ENCODE measurements at places on chromosomes 7 and 10.

- peak; percentile 33 for DNase-seq
Observed at GRCh38 chr10:72048450-72049124, 39.8 kb downstream of the SPOCK2 start.

- no peak for DNase-seq
Observed at GRCh38 chr10:58414270-58415041, 29.2 kb downstream of the TFAM start.

- no peak for DNase-seq
Observed at GRCh38 chr7:143354965-143355364, 7.5 kb downstream of the FAM131B start.

DNA sequence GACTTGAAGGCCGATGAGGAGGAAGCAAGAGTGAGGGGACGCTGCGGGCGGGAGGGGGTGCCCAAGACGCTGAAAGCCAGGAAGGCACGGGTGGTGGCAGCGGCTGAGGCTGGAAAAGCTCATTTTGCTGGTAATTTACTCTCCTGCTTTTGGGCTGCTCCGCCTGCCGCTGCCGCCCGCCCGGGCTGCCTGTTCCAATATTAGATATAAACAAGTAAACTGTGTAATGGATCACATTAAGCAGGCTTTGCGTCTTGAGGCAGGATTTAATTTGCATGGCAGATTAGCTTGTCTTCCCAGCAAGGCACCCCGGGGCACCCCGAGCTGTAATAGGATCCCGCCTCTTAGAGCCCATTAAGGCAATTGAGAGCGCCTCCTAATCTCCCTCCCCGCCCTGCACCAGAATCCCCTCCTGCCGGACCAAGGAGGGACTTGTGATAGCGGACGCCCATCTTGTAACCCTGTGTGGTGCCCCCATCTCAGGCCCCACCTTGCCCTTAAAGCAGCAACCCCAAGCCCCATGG is 46.1 kb upstream of the SLF2 start:
- no peak for DNase-seq

- no peak for DNase-seq
Observed at GRCh38 chr10:23157691-23158369, 34.3 kb upstream of the PTF1A start.

- no peak for DNase-seq
Observed at GRCh38 chr10:35007858-35008301, 82.3 kb downstream of the CUL2 start.

DNA sequence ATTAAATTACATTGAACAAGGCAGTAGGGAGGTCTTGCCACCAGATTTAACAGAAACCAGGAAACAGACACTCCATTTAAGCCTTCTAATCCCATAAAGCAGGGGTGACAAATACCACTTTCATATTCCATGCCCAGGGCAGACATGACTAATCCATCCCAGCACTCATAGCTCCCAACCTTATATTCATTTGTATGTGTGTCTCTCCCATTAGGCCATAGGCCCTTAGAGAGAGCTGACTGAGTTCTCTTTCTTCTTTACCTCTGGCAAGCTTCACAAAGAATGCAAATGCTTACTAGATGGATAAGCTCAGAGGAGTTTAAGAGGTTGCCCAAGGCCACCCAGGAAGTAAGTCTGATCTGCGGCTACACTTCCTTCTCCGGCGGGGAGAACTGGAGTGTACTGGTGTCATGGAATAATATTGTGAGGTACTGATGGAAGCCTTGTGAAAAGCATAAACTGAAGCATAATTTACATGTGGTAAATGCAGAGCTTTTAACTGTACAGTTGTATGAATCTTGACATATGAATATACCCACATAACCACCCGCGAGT is 239.7 kb upstream of the HABP2 start:
- DNase-seq, result no peak

- no peak for DNase-seq
Observed at GRCh38 chr10:86691333-86692022, 23.2 kb downstream of the LDB3 start.

- no peak for DNase-seq
Observed at GRCh38 chr10:71494980-71495381, 98.3 kb downstream of the CDH23 start.

DNA sequence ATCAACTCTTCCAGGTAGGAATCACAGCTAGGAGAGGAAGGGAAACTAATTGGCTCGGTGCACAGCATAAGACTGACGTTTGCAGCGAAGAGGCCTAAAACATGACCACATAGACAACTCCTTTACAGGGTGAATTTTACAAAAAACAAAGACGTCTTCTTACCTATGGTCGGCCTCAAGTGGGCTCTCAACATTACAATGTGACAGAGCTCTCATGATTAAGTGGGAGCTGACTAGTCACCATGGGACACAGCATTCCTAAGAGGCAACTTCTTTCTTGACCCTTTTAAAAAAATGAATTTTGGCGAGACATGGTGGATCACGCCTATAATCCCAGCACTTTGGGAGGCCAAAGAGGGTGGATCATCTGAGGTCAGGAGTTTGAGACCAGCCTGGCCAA is 4.6 kb downstream of the PDIA4 start:
- DNase-seq, result no peak

DNA sequence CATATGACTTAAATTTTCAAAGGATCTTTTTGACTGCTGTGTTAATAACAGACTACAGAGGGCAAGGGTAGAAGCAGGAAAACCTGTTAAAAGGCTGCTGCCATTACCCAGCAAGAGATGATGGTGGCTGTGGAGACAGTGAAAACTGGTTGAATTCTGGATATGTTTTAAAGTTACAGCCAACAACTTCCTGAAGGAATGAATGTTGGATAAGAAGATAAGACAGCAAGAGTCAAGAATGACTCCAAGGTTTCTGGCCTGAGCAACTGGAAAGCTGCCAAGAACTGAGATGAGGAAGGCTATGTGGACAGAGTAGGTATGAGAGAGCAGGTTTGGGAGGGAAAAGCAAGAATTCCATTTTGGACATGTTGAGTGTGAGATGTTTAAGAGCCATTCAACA is 19.1 kb downstream of the CNOT4 start:
- DNase-seq, result no peak

DNA sequence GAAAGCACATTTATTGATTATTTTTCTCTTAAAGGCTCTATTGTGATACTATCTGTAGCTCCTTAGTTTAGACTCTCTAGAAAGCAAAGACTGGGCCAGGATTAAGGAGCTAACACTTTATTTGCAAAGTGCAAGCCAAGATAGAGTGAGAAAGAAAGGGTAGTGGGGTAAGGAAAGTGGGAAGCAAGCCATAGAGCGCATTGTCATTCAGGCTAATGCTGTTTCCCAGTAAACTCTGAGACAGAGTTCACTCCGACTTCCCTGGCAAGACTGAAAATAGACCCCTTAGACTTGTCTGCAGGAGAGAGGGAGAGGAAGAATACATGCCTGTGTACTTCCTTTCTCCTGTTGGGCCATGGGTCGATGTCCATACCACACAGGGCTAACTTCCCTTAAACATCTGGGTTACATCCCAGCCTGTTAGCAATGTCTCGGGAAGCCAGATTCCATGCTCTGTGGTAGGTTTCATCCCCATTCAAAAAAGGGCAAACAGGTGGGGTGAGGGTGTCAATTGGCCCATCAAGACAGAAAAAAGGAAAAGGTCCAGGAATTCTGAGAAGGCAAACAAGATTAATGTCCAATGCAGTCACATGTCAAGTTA is 875.8 kb upstream of the CELF2 start:
- DNase-seq, result no peak

- DNase-seq, result no peak
Observed at GRCh38 chr10:52517012-52517411, 202.9 kb downstream of the DKK1 start.

DNA sequence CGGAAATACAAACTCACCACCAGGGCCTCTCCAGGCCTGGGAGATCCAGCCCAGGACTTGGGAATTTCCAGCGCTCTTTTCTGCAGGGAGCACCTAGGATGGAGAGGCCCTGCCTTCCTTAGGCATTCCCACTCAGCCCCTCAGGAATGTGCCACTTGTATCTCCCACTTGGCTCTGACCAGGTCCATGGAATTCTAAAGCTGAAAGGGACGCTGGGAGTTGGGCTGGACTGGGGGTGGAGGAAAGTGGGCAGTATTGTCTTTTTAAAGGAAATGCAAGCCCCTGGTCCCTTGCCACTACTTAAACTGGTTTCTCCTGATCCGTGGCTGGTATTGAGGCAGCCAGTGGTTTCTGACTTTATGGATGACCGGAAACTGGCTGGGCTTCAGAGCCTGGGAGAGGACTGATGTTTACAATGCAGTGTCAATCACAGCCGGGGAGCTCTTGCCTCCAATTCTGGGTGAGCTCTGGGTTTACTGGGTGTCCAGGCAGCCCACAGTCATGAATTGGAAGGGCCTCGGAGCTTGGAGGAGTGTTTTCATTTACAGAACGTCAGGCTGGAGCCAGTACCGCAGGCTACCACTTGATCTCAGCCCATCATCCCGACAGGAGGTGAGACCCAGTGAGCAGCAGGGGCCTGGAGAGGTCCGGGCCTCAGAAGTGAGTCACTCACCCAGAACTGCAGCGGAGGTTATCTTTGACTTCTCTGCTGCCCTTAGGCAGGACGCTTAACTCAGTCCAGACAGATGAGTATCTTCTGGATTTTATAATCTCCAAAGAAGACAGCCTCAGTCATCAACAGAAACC is 27.3 kb downstream of the AGAP3 start:
- no peak for DNase-seq

- DNase-seq, result no peak
Observed at GRCh38 chr10:86155054-86155921, 211.3 kb downstream of the GRID1 start.

- DNase-seq, result no peak
Observed at GRCh38 chr7:131370523-131370968, 42.9 kb downstream of the MKLN1 start.

DNA sequence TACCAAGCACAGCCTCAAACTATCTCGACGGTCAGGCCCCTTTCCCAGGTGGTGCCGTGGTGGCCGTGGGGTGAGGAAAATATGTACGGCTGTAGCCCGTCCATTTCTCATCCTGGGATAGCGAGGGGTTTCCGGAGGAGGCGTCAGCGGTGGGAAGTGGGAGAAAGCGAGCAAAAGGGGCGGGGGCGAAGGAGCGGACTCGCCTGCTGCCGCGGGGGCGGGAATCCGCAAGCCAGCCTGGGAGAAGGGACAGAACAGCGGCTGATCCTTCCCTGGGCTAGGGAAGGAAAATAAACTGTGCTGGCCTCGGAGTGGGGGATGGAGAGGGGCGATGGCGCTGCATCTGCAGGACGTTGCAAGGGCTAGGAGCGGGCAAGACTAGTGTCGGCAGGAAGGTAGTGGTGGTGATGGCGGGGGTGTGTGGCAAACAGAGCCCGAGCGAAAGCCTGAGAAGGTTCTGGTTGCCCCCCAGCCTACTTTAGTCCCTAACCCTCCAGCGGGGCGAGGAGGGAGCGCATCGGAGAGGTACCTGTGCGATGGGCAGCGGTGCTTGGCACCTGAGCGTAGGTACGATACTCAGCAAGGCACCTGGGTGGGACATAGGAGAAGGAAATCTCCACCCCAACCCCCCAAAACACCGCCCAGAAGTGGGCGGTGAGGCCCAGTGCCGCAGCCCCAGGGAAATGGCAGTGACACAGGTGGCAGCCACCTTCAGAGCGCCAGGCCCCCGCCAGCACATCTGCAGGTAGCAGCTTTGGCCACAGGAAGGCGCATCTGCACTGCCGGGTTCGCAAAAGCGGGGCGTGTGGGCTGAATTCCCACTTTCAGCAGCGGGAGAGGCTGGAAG is 49.9 kb upstream of the STEAP1B start:
- no peak for DNase-seq

GRCh38 chr7:71637578-71637977 is 505.6 kb downstream of the GALNT17 start:
- no peak for DNase-seq

DNA sequence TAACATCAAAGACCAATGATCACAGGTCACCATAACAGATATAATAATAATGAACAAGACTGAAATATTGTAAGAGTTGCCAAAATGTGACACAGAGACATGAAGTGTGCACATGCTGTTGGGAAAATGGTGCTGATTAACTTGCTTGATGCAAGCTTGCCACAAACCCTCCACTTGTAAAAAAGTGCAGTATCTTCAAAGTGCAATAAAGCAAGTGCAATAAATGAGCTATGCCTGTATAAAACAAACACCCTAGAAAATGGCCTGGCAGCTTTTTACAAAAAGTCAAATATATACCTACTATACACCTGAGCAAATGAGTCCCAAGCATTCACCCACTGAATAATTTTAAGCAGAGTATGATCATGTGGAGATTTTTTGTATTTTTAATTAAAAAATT is 9.7 kb upstream of the CCDC7 start:
- DNase-seq, result no peak

DNA sequence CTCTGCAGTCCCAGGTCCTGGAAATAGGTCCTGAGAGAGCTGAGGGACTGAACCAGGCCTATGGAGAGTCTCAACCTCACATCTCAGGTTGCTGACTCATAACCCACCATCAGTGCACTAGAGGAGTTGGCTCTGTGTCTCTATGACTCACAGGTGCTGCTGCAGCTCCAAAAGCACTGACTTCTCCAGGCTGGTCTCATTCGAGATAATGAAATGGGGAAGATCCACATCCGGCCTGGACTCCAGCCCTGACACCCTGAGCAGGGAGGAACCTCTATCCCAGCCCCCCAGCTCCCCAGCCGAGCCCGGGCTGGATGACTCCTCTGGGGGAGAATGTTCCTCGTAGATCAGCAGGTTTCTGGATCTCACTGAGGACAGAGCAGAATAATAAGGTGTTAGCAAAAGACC is 35.5 kb upstream of the DGKI start:
- no peak for DNase-seq

GRCh38 chr10:31625566-31625965 is 303.1 kb downstream of the ARHGAP12 start:
- no peak for DNase-seq

DNA sequence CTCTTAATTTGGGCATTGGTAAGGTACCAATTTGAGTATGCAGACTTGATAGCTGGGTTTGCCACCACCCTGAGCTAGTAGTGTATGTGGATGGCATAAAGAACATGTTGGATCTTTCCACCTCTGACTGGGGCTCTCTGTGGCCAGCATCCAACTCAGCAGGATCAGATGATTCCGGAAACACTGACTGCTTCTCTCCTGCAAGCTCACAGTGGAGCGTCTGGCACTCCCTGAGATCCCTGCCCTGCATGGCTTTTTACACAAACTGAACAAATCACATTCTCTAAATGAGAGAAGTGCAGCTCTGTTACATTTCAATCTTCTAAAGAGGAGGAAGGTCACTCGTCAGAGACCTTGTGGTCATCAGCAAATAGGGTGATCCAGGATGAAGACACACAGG is 1057.5 kb downstream of the NRG3 start:
- no peak for DNase-seq

GRCh38 chr7:80918909-80919721 is at the start of gene SEMA3C:
TSS of gene SEMA3C (minus strand) at chr7:80919051. CDS start at chr7:80916781, 2,270 bp downstream.
- no peak for DNase-seq

- no peak for DNase-seq
Observed at GRCh38 chr10:98169379-98169778, 34.9 kb downstream of the R3HCC1L start.

DNA sequence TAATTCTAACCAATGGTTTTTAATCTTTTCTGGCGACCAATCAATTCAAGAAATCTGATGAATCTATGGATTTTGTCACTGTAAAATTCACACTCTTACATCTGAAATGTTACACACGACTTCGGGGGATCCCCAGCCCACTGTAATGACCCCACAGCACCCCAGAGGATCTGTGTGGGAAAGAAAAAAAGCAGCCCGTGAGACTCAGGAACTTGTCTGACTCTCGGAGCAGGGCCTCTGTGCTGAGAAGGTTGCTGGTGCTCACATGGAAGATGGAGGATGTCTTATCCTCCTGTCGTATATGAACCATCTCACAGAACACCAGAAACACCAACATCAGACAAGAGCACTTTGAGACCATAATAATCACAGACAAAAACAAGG is 228.4 kb upstream of the INHBA start:
- DNase-seq, result no peak

Data from NCI-H187 treated with DMSO at 0.1 percent for 48 hours (cell line).